ENCODE measurements at places on chromosomes 16 and 17.

DNA sequence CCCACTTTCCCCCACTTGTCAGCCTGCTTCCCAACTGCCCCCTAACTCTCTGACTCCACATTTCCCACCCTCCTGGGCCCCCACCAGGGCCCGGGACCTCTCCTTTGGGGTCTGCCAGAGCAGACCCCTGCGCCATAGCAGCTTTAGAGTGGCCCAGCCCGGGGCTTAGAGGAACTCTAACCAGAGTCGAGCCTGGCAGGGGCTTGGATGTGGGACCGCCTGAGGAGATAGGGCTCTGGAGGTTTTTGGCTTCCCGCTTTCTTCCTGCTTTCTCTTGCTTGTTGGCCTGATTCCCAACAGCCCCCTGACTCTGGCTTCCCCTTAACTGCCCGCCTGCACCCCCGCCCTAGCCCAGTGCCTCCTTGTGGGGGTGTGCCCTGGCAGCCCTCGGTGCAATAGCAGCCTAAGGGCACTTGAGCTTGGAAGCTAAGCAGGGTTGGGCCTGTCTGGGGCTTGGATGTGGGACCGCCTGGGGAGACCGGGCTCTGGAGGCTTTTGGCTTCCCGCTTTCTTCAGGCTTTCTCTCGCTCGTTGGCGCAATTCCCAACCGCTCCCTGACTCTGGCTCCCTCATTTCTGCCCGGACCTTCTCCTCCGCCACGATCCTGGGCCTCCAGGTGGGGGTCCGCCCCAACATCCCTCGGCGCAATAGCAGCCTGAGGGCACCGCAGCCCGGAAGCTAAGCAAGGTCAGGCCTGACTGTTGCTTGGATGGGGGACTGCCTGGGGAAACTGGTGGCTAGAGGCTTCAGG lies 2292.0 kb downstream of the TP53TG3F start:
- DNase-seq = no peak

- peak; percentile 62 for DNase-seq
Measured at GRCh38 chr17:73064084-73064938, 28.2 kb downstream of the SLC39A11 start.

DNA sequence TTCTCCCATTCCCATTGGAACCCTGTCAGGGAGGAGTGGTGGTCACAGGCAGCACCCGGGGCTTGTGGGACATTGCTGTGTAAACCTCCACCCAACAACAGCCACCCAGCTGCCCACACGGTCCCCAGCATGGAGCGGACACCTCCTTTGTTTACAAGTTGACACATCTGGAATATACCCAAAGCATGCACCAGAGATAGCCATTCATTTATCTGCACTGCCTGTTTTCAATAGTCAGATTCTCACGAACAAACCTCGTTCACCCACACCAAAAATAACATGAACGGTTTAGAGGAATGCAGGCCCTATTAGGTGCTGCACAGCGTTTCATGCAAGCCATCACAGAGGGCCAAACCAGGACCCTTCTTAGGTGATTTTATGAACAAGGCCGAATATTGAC lies 244.8 kb downstream of the FOXL1 start:
- no peak for DNase-seq

DNA sequence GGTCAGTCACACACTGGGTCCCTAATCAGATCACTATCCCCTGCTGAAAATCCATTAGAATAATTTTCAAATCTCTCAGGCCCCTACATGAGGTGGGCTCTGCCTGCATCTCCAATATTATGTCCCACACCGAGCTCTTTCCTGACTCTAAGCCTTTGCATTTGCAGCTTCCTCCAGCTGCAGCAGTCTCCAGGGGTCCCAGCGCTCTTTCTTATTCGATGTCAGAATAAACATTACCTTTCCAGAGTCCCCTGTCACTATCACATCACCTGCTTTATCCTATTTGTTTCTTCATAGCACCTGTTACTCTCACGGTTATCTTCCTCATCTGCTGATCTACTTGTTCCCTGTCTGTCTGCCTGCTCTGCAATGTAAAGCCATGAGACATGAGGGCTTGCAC lies 57.3 kb upstream of the MON1B start:
- no peak for DNase-seq

DNA sequence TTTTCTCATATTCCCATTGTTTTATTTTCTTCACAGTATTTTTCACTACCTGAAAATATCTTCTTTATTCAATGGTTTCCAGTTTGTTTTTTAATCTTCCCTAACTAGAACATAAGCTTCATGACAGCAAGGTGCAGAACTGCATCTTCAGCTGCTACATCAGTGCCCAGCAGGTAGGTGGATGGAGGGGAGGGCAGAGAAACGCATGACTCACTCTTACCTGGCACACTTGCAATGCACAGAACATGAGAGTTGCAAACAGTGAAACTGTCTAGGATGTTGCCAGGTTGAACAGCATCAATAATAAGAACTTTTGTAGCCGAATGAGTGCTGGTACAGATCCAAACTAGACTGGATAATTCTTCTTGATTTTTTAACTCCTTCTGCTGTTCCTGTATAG lies 127.1 kb downstream of the SPAG9 start:
- no peak for DNase-seq

DNA sequence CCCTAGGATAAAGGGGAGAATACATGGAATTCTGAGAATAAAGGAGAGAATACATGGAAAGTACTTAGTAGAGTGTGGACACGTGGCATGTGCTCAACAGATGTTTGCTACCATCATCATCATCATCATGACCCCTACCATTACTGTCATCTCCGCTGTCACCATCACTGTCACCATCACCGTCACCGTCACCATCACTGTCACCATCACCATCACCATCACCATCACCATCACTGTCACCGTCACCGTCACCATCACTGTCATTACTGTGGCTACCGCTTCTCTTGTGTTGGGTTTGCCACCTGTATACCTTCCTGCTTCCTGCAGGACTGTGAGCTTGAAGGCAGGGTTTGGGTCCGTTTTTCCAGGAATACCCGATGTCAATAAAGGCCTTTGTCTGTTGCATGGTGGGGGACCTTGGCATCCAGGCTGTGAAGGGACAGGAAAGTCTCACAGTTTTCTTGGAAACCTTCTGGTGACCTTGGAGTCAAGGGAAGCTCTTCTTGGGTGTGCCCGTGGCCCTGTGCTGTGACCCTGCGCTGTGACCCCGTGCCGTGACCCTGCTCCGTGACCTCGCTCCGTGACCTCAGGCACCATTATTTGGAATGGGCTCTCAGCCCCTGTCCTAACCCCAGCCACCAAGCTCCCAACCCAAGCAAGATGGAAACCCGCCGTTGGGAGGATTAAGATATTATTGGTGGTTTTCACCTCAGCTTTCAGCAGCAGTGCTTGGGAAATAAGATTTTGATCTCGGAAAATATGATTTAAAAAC lies 14.4 kb downstream of the CMIP start:
- DNase-seq = no peak

DNA sequence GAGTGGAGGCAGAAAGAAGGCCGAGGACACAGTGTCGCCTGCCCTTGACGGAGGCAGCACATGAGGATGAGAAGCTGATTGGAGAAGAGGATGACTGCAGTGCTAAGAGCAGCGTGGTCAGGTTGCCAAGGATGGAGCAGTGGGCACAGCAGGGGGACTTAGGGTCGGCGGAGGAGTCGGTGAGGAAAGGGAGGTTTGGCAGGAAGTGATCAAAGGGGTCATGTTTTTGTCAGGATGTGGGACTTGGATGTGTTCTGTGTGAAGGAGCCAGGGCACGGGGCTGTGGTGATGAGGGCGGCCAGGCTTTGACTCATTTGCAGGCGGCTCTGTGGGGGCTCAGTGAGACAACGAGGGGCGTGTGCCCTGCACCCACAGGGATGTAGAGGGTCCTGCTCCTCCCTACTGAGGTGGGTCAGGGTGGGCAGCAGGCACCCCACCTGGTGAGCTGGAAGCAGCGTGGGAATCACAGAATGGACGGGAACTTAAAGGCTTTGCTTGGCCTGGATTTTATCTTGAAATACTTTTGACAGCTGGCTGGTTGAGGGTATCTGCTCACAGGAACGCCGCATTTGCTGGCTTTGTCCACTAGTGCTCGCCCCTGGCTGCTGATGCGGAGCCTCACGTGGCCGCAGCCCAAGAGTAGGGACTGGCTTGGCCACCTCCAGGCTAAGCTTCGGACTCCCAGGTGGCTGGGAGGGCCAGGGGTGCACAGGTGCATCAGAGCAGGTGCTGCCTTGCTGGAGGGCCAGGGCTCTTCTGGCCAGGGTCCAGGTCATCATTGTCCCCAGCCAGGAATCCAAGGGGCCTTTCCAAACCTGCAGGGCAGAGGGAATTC lies 6.0 kb downstream of the MPG start:
- no peak for DNase-seq

- no peak for DNase-seq
Measured at GRCh38 chr17:49388290-49388640, 26.2 kb upstream of the ZNF652 start.

DNA sequence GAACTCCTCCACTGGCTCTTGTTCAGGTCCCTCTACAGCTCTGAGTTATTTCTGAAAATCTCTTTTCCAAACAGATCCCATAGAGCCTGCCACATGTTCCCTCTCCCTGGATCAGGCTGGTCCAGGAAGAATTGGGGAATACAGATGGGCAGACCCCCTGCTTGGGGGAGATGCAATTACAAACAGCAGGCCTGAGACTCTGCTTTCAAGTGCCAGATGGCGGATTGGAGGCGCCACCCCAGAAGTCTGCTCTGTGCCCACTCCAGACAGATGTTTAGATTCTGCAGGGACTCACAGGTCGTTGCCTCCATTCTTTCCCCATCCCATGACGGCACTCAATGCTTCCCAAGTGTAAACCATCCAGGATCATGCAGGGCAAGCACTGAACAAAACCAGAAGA lies 316.6 kb downstream of the SLC39A11 start:
- no peak for DNase-seq

DNA sequence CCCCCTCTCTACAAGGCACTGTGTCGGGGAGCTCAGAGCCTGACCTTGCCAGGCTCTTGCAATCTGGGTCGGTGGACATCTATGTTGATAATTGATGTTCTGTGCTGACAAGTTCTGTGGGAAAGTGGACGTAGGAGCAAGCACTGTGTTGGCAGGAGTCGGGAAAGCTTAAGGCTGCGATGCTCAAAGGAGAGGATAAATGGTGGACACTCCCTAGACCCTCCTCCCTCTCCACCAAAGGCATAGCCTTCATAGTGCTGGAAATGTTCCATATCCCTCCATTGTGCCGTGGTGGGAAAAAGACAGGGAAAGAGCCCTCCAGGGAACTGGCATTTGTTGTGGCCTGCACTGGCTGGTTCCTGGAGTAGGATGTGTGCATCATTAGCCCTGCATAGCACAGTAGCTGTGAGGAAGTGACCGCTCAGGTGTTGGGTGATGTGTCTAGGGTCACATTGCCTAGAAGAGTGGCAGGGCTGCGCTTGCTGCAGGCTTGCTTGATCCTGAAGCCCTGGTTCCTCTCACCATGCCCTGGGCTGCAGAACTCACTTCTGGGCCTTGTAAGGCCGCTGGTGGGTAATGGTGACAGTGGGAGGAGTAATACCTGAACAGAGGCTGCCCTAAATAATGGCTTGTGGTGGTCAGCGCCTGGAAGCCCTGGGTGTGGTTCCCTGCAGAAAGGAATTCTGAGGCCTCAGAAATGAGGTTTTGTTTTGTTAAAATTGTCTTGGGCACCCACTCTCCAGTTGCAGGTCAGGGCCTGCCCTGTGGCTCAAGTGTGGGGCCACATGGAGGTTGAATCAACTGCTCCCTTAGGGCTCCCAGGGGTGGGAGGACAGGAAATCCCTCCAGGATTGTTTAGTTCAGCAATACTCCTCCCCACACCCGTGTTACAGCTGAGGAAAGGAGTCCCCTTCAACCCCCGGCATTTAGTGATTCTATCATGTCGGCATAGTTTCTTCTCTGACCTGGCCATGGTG lies 62.6 kb downstream of the KSR1 start:
- no peak for DNase-seq

DNA sequence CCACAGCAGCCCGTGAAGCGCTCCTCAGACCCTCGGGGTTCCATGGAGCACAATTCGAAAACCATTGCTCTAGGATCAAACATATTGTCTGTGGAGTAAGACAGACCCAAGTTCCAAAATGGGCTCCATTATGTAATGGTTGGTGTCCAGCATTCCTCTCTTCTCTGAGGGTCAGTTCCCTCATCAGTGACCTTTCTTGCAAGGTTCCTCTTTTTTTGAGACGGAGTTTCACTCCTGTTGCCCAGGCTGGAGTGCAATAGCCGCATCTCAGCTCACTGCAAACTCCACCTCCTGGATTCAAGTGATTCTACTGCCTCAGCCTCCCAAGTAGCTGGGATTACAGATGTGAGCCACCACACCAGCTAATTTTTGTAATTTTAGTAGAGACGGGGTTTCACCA lies 28.4 kb downstream of the PLXDC1 start:
- DNase-seq = peak; percentile 27

DNA sequence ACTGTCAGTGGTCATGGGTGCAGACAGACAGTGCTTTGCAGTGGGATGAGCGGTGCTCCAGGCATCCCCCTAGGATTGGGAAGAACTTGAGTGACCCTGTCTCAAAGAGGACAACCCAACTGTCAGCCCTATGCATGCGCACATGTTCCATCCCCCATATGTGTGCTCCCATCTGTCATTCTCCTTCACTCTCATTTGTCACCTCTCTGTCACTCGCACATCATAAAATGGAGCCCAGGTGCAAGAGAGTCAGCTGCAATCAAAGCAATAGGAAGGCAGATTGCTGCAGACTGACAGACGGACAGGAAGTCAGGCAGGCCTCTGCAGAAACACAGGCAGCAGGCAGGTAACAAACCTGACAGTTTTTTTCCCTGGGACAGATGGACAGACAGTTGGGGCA lies 101.8 kb upstream of the CCL1 start:
- DNase-seq = no peak

DNA sequence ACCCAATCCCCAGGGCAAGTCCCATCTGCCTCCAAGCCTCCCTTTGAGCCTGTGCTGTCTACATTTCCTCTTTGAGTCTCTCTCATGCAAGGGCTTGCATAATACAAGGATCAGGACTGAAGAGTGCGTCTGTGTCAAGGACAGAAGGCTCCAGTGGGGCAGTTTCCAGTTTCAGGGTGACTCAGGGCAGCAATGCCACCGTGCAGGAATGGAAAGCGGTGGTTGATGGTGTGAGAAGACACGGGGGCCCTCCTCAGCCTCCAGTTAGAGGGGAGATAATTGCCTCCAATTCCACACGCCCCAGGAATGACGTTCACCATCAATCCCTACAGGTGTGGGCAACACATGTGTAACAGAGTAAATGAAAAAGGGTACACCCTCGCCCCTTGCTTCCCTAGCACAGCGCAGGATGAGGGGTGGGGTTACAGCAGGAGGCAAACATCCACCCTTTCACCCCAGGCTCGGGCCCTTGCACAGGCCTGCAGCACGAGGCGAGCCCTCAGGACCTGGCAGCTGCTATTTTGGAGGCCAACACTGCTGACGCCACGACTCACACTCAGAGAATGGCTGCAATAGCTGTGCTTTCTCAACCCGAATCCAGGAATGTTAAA lies 24.8 kb upstream of the SLC25A19 start:
- DNase-seq = peak; percentile 57
